Activated naive CD8-positive, alpha-beta T cell treated with anti-CD3 and anti-CD28 coated beads, Interleukin-2, amount 50 U/mL, for 16 hours (primary cell): ENCODE measurements at places on chromosomes 7 and 10.

GRCh38 chr7:1987084-1987535 is 245.6 kb downstream of the MAD1L1 start:
- DNase-seq, result no peak

- no peak for DNase-seq
Observed at GRCh38 chr10:32054094-32054493, 2.1 kb downstream of the KIF5B start.

DNA sequence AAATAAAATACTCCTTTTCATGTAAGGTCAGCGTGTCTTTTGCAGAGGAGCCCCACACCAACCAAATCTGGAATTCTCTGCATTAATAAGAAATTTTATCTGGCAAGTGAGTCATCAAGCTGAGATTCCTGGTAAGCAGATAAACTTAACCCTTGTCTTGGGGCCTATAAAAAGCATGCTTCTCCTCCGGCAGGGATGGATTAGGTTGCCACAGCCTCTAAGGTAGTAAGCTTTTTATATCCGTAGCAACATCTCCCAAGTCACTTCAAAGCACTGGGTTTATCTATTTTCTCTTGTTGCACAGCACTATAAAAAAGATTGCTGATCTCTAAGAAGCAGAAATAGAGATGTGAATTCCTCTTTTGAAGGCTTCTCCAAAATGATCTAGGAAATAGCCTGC is 202.8 kb upstream of the NOBOX start:
- no peak for DNase-seq

DNA sequence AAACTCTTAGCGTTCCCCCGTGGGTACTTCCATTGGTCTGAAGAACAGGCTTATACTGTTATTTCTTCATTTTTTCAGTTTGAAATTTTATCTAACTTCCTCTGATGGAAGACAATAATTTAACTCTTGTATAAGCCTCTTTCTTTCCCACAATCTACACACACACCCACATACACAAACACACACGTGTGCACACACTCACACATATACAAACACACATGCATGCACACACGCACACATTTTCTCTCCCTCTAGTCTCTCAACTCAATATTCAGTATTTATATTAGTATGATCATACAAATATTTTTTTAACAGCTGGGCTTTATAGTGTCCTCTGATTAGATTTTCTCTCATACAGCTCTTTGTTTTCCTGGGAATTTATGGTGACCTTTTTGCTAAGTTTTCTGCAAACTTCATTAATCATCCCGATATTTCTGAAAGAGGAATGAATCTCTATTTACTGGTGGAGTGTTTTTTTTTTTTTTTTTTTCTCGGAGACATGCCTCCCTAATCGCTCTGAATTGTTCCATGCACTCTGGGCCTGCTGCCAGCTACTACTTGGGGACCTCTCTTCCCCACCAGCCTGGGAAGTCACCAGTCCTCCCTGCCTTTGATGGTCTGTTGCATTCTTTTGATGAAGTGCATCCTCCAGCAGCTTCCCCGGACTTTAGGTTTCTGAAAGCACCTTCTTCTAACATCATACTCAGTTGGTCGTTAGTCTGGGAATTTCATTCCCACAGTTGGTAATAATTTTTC is 75.5 kb downstream of the ZNF777 start:
- no peak for DNase-seq

GRCh38 chr10:72417971-72418370 is 63.3 kb upstream of the DNAJB12 start:
- no peak for DNase-seq
